ENCODE measurements at places on chromosomes 7 and 10.

- DNase-seq = no peak
These were observed 49.8 kb downstream of the PRKCQ start for GRCh38 chr10:6530211-6530840.

- DNase-seq = no peak
These were observed 141.2 kb upstream of the KLF6 start for GRCh38 chr10:3926258-3926657.

GRCh38 chr7:55567571-55567970 lies 4.7 kb downstream of the VOPP1 start:
- DNase-seq = no peak

DNA sequence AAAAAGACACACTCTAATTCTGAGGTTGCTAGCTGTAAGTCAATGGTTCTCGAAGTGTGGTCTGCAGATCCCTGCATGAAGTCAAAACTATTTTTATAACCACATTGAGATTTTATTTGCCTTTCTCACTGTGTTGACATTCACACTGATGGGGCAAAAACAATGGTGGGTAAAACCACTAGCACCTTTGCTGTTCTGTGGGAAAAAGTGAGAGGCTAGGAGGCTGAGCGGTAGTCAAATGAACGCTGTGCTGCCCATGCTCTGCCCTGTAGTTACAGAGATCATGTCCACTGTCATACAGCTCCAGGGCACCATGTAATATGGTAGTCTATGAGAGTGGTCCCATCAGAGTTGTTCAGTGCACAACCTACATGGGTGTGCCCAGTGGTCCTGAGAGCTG lies 21.6 kb upstream of the PDCD4 start:
- no peak for DNase-seq

All from SK-N-SH (cell line).